ENCODE measurements at places on chromosomes 3 and 15.

DNA sequence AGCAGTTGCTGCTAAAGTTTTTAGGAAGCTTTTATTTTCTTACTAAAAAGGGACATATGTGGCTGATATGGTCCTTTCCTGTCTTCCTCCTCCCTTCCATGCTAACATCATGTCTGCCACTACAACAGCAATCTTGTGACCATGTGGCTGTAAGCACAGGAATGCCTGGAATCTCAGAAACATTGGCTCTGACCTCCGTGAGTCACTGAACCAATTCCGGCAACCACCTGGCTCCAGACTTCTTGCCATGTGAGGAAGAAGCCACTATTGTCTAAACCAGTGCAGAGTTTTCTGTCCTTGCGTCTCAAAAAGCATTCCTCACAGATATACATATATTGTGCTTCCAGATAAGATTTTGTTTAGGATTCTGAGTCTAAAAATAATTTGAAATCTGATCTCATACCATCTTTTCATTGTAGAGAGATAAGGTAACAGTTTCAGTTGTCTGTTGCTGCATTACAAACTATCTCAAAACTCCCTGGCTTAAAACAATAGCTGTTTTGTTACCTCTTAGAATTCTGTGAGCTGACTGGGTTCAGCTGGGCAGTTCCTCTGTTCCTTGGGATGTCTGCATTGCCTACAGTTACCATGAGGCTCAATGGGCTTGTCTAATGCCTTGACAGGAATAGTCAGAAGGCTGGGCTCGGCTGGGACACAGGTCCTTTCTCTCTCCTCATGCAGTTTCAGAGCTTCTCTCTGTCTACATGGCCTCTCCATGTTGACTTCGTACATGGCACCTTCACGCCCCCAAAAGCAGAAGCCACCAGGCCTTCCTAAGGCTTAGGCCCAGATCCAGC, 77.3 kb upstream of the MAGI1 start:
- no peak for DNase-seq

DNA sequence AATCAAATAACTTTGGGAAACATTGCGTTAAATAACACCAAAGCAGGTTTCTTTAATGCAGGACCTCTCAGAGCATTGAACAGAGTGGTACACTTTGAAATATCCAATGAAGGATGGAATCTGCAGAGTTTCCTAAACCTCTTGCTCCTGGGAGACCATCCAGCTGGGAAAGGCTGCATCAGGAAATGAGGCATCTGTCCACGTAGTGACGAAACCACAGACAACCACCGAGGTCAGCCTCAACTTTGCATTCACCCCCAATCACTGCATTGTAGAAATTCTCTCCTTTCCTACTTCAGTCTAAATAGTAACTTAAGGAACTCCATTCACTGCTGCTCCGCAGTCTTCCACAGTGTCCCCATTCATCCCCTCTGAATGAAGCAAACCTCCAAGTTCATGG, 41.5 kb upstream of the CDV3 start:
- no peak for DNase-seq

DNA sequence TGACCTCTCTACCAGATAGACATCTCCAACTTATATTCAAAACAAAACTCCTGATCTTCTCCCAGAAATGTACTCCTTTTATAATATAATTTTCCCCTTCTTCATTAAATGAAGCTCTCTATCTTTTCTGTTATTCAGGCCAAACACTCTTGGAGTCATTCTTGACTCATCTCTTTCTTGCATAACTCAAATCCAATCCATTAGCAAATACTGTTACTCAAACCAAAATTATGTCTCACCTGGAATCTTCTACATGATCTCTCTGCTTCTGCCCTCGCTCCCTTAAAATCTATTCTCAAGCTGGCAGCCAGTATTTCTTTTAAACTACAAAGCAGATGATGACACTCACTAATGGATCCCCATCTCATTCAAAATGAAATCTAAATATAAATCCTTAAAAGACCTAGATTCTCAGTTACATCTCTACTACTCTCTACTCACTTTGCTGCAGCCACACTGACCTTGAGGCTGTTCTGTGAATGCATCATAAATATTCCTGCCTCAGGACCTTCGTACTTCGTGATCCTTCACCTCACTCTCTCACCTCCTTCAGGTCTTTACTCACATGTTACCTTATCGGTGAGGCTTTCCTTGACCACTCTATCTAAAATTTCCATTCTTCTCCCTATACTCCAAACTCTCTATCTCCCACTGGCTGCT, 160.9 kb downstream of the TBC1D5 start:
- DNase-seq = no peak

- DNase-seq = no peak
Observed at GRCh38 chr3:14300721-14301399, 101.5 kb upstream of the SLC6A6 start.

DNA sequence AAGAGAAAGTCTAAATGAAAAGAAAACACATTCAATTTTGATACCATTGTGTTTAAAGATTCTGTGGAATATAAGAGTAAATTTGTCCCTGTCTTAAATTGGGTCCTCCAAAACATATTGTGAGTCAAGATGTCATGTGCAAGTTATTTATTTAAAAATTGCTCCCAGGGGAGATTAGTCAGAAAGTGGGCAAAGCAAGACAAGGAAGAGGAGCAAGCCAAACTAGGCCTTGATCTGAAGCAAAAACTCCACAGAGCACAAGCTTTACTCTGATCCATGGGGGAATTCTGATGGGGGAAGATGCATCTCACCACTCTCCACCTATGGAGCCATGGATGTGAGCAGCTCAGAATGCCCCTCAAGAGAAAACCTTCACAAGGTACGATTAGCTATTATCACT, 342.8 kb upstream of the IL12A start:
- DNase-seq = no peak

GRCh38 chr3:113607219-113607596, 74.9 kb downstream of the SIDT1 start:
- no peak for DNase-seq

Measured in stimulated activated CD8-positive, alpha-beta memory T cell treated with anti-CD3 and anti-CD28 coated beads, Interleukin-4, amount 100 ng/mL, for 4 hours (primary cell).